ENCODE measurements at places on chromosomes 6 and 20.

DNA sequence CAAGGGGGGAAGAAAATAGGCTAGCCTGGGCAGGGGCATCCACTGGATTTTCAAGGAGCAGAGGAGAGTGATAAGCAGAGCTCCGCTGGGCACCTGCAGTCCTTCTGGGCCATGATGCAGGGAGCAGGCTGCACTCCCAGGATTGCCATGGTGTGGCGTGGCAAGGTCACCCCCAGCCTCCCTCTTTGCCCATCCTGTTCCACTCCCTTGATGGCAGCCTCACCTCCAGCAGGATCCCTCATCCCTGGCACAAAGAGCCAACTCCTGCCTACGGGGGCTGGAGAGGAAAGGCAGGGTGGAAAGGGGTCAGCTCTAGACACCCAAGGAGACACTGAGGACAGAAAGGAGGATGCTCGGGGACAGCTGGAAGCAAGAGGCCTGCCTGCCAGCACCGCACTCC is 22.4 kb upstream of the MYMX start:
- DNase-seq, result no peak

DNA sequence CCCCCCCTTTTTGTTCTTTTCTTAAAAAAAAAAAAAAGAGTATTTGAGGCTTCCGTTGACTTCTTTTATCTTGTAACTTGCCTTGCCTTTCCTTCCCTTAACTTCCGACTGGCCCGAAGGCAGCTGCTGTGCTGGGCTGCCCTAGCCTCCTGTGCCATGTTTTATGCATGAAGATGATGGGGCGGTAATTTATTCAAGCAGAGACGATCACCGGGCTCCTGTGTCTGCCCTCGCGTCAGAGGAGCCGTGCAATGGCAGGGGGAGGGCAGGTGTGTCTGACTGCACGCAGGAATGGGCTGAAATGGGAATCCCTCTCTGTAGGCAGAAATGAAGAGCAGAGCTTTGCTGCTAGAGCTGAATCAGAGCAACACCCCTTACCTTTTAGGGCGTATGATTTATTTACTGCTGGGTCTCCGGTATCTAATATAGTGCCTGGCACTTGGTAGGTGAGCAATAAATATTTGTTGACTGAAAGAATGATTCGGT is 106.3 kb upstream of the RIPOR2 start:
- peak; percentile 70 for DNase-seq

DNA sequence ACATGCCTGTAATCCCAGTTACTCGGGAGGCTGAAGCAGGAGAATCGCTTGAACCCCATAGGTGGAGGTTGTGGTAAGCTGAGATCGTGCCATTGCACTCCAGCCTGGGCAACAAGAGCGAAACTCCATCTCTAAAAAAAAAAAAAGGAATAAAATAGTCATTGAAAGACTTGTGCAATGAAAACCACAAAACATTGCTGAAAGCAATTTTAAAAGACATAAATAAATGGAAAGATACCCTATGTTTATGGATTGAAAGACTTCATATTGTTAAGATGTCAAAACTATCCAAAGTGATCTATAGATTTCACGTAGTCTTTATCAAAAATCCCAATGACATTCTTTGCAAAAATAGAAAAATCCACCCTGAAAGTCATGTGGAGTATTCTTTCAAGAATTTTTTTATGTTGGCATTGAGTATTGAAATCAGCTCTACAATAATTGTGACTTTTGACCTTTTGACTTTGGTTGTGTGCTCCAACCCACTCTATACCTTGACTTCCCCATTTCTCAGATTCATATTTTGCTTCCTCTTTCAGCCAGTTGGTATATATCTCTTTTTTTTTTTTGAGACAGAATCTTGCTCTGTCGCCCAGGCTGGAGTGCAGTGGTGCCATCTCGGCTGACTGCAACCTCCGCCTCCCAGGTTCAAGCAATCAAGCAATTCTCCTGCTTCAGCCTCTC is 45.5 kb upstream of the SLC23A2 start:
- no peak for DNase-seq

- no peak for DNase-seq
Measured at GRCh38 chr6:170446841-170447560, 106.1 kb downstream of the PSMB1 start.

GRCh38 chr6:48798296-48798695 is 664.8 kb downstream of the MMUT start:
- no peak for DNase-seq

GRCh38 chr6:135250234-135250633 is 69.1 kb downstream of the MYB start:
- DNase-seq, result peak; percentile 19

DNA sequence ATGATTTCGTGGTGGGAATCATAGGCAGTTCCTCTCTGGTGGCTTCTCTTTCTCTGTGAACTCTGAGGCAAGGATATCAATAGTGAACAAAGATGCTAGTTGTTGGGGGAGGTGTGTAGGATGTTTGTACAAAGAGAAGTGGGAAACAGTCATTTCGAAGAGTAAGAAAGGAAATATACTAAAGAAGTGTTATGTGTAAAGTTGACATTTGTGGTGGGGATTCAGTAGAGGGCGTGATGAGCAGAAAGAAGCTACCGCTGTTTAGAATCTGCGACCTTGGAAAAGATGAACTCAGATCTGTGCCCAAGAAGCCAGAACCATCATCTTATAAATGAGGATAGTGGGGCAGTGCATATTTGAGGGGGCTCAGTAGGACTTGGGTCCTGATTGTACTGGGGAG is 11.4 kb downstream of the SLC35F1 start:
- no peak for DNase-seq

- no peak for DNase-seq
Measured at GRCh38 chr6:129863664-129864063, 2.5 kb upstream of the TMEM244 start.

- no peak for DNase-seq
Measured at GRCh38 chr20:49669601-49670189, 44.0 kb downstream of the B4GALT5 start.

GRCh38 chr6:135195522-135195921 is 14.4 kb downstream of the MYB start:
- no peak for DNase-seq

- DNase-seq, result no peak
Measured at GRCh38 chr20:49775229-49775693, 37.4 kb upstream of the SLC9A8 start.

DNA sequence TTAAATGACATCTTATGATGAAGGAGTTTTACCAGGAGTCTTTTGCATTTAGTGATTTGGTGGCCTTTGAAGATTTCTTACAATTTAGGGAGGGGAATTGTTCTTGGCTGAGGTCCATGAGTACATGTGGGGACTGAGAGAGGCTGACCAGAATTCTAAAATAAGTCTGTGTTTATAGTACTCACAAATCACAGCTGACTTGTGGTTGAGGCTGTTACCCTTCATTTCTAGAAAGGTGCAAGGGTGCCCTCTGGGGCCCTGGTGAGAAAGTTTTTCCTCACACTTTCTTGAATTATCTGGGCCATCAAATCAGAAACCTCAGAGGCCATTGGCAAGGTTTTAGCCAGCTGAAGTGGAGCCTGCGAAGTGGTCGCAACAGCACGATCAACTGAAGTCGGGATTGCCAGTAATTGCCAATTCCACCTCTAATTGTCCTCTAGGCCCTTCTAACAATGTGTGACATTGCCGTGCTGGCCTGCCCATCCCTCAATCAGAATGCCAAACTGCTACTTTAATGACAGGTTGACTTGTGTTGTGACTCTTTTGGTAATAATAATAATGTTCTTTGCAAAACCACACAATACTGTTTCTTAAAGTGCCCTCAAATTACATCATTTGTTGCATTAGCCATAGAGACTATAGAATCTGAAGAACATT is 221.6 kb downstream of the OGFRL1 start:
- DNase-seq, result peak; percentile 11

- DNase-seq, result no peak
Measured at GRCh38 chr20:7744411-7744810, 195.8 kb downstream of the HAO1 start.

DNA sequence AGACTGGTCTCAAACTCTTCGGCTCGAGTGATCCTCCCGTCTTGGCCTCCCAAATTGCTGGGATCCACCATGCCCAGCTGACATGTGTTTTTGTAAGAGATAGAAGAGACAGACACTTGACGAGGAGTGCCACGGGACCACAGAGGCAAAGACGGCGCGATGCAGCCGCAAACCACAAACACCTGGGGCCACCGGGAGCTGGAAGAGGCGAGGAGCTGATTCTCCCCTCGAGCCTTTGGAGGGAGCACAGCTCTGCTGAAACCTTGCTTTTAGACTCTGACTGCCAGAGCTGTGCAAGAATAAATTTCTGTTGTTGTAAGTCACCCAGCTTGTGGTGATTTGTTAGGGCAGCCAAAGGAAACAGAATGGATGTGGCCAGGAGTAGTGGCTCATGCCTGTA is 46.9 kb downstream of the TFAP2C start:
- no peak for DNase-seq

GRCh38 chr20:8153281-8153908 is 21.3 kb downstream of the PLCB1 start:
- DNase-seq, result peak; percentile 51

DNA sequence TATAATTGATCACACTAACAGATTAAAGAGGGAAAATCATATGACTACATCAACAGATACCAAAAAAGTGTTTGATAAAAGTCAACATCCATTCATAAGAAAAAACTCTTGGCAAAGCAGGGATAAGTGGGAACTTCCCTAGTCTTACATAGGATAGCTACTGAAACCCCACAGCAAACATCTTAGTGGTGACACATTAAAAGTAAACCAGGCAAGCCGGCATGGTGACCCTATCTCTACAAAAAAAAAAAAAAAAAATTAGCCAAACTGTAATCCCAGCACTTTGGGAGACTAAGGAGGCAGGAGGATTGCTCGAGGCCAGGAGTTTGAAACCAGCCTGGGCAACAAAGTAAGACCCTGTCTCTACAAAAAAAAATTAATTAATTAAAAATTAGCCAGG is 13.8 kb upstream of the CCND3 start:
- DNase-seq, result no peak
